ENCODE measurements at places on chromosomes 13 and 19.

DNA sequence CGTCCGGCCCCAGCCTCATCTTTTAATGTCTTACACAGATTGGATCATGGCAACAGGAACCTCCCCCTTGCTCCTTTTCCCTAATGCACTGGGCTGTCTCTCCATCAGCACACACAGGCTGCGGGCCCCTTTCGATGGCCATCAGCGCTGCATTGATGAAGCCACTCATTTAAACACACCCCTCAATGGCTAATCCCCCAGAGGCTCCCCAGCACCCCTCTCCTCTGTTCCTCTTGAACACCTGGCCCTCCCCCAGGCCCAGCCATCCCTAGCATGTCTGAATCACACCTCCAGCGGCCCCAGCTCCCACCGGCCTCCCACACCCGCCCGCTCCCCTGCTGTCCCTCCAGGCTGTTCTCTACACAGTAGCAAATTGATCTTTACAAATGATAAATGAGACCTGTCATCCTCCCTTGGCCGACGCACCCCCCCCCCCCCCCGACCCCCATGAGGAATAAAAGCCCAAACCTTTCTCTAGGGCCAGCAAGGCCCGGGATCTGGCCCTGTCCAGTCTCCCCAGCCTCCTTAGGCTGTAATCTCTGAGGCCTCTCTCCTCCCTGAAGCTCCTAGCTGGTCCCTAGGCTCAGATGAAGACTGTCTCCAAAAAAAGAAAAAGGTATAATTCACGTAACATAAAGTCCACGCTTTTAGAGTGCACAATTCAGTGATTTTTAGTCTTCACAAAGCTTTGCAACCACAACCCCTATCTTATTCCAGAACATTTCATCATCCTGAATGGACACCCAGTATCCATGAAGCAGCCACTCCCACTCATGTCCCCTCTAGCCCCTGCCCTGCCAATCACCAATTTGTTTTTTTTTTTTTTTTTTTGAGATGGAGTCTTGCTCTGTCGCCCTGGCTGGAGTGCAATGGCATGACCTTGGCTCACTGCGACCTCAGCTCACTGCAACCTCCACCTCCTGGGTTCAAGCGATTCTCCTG lies 7.4 kb downstream of the RPL28 start:
- no peak for DNase-seq

GRCh38 chr13:114017028-114017630 lies 43.3 kb upstream of the C13orf46 start:
- no peak for DNase-seq

DNA sequence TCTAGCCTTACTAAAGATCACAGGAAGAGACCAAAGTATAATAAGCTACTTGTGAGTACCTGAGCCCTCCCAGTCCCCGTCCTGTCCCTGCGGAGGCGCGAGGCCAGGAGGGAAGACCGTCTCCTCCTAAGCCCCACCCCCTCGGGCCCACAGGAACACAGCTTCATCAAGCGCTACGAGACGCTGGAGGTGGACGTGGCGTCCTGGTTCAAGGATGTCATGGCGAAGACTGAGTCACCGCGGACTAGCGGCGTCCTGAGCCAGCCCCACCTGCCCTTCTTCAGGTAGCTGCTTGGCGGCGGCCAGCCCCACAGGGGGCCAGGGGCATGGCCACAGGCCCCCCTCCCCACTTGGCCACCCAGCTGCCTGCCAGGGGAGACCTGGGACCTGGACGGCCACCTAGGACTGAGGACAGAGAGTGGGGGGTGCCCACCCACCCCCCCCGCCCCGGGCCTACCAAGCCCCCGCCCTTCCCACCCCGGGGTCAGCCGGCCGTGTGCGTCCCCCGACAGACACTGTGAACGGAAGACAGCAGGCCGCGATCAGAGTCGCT lies 2.4 kb upstream of the TGFBR3L start:
- DNase-seq: no peak

- no peak for DNase-seq
Observed at GRCh38 chr13:74681891-74682290, 547.7 kb upstream of the KLF12 start.

DNA sequence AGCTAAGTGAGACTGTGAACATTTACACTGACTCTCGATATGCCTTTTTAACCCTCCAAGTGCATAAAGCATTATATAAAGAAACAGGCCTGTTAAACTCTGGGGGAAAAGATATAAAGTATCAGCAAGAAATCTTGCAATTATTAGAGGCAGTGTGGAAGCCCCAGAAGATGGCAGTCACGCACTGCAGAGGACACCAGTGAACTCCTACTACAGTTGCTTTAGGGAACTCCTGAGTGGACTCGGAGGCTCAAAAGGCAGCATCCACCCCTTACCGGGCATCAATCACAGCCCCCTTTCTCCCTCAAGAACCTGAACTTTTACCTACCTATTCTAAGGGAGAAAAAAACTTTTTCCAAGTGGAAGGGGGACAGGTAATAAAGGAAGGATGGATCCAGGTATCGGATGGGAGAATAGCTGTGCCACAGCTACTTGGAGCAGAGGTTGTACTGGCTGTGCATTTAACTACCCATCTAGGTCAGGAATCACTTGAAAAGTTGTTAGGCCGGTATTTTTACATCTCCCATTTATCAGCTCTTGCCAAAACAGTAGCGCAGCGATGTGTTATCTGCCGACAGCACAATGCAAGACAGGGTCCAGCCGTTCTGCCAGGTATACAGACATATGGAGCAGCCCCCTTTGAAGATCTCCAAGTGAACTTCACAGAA lies 80.1 kb downstream of the ZNF486 start:
- DNase-seq: no peak

DNA sequence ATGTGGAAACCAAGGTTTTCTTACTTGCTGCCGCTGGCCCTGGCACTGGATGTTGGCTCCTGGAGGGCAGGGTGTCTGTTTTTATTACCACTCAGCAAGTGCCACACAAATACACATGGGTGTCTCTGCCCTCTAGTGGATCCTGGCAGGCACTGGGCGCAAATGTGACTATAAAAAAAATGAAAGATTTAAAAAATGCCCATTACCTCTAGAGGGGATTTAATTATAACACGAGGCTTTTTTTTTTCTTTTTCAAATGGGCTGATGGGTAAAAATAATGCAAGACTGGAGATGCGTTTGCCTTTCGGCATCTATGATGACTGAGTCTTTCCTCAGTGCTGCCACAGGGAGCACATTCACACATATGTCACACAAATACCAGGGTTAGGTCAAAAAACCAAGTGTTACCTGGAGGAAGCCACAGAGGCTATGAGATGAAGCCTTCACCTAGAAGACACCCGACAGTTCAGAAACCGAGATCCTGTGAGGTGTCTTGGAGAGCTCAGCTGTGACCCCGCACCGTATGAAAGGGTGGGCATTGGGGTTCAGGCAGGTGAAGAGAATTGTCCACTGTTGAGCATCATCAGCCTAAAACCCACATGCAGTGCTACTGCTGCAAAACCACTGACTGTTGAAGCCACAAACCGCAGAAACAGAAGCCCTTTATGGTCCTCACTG lies 25.7 kb downstream of the CHAMP1 start:
- DNase-seq: no peak

DNA sequence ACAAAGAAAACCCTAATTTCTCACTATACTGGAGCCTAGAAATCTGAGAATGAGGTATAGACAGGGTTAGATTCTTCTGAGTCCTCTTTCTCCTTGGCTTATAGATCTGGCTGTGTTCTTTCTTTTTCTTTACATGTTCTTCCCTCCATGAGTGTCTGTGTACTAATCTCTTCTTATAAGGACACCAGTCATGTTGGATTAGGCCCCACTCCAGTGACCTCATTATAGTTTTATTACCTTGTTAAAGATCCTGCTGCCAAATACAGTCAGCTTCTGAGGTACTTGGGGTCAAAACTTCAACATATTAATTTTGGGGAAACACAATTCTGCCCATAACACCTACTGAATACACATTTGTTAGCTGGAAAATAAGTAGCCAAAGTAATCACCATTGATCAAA lies 302.6 kb downstream of the PCDH9 start:
- DNase-seq: no peak

DNA sequence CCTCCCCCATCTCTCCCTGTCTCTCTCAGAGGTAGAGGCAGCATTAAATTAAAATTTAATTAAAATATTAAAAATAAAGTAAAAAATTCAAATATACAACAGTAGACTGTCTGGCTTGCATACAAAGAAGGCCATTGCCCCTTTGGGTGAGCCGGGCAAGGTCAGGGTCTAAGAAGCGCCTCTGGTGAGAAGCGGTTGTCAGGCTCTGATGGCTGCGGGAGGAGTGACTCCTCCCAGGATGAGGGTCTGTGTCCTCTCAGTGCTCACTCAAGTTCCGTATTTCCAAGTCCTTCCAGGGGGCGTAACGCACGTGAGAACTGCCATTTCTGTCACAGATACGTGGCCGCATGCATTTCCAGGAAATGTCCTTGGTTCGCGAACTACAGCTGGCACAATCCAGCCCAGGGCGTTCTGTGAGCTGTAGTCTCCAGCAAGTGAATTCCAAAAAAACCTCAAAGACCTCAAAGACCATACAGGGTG lies 737 bp upstream of the ZNF181 start:
- no peak for DNase-seq

DNA sequence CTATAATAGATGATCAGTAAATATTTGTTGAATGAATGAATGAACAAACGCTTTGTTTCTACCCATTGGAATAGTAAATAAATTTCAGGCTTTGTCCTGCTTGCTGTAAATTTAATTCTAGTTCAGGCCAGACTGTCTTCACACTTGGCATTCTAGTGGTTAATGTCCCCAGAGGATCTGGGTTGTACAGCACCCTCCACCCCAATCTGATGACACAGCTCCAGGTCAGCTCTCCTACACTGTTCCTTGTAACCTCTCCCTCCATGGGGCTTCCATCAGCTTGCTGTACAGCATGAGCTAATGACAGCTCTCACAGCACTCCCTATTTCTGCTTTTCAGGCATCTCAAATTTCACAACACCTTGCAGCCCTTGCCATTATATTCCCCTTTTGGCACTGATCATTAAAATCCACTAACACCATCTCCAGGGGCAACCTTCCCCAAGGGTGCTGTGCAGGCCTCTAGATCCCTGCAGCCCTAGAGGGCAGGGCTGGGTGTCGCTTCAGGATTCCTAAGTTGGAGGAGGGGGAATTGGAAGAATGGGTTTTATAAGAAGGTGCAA lies 12.7 kb upstream of the KL start:
- no peak for DNase-seq

DNA sequence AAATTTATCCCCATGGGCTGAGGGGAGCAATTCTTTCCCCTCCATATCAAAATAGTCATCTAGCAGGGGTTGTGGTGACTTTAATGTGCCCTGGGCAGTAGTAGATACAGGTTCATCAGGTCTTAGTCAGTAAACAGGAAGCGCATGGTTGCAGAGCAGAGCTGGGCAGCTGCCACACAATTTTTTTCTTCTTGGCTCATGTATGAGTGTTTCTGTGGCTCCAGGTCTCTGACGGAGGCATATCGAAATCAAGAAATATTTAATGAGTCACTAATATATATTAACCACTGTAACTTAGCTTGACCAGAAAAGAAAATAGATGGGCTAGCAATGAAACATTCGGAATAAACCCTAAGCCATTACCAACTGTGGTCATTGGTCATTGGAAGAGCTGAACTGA lies 68.4 kb upstream of the UBL3 start:
- no peak for DNase-seq

GRCh38 chr19:38183251-38183897 lies 40.6 kb downstream of the DPF1 start:
- DNase-seq: no peak

GRCh38 chr13:63161219-63161618 lies 1745.6 kb upstream of the PCDH20 start:
- no peak for DNase-seq

DNA sequence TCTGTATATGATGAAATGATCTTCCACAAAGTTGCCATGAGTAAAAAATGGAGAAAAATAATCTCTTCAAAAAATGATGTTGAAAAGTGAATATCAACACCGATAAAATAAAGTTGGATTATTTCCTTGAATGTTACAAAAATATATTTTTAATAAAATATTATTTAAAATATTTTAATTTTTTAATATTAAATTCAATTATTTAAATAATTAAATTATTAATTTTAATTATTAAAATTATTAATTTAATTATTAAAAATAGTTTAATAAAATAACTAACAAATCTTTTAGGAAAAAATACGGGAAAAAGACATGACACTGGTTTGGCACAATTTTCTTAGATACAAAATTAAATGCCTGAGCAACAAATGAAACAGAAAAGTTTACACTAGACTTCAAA lies 21.3 kb downstream of the ZNF626 start:
- DNase-seq: no peak

DNA sequence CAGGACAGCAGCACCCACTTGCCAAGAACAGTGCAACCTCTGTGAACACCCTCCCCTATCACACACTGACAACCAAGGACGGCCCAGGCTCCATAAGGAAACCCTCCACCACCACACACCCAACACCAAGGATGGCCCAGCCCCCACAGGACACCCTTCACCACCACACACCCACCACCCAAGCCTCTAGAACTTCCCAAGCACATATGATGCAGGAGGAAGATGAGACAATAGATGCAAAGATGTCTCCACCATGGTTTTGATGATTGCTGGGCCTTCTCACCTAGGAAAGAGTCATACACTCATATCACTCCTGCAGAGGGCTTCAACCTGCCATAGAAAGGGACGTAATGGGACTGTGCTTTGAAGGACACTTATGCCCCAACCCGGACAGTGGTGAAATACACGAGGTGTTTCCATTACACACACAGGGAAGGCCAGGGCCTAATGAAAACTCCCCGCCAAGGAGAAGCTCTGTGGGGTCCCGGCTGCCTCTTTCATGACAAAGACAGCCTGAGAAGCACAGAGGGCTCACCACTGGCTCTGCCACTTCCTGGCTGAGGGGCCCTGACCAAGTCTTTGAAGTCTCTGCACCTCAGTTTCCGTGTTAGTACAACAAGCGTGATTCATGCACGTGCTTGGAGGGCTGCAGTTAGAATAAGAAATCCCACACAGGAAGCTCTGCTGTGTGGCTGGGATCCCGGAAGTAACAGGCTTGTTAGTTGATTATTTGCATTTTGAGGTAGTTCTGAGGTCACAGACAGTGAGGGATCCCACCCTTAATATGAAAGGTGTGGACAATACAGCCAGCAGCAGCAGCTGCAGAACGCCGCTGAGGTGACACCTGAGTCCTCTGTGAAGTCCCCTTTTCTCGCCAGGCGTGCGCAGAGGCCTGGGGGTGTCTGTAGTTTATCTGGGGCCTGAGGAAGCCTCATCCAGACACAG lies 61.9 kb upstream of the ATP12A start:
- no peak for DNase-seq

DNA sequence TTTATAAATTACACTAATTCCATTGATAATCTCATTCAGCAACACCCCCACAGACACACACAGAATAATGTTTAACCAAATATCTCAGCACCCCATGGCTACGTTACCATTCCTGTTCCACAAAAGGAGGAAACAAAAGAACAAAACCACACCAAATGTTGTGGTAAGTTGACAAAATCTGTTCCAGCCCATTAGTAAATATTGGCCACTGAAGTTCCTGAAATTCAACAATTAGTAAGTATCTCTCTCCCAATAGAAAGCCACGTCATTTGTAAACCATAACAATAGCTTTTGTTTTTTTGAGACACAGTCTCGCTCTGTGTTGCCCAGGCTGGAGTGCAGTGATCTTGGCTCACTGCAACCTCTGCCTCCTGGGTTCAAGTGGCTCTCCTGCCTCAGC lies 2.3 kb upstream of the FCAR start:
- no peak for DNase-seq

All from NCI-H2107 (cell line).